ENCODE measurements at places on chromosomes 5 and 9.

DNA sequence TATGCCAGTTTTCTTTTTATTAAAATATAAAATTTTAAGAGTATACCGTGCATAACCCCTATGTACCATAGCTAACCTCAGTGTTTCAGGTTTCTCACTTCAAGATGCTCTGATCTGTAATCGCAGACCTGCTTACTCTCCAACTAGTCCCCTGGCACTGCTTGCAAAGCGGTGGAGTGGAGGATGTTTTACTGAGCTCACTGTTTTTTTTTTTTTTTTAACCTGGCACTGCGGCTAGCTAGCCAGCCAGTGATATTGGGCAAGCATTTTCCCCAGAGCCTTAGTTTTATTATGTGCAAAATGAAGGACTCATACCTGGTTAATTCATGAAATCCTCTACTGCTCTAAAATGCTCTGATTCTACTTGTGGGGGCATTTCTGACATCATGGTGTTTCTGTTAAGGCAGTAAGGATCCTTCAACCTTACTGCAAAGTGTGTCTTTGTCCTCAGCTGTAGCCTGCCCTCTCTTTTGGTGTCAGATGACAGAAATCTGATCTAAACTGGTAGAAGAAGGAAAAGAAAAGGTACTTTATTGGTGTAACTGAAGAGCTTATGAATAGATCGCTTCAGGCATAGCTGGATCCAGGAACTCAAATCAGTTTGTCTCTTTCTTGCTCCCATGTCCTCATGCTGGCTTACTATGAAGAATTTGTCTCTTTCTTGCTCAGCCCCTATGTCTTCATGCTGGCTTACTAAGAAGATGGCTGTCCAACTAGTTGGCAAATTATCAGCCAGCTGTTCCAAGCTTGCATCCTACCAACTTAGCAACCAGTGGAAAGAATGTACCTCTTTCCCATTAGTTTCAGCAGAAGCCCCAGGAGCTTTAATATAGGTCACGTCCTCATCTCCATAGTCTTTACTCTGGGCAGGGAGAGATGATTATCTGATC, 59.8 kb downstream of the DOCK2 start:
- no peak for DNase-seq

DNA sequence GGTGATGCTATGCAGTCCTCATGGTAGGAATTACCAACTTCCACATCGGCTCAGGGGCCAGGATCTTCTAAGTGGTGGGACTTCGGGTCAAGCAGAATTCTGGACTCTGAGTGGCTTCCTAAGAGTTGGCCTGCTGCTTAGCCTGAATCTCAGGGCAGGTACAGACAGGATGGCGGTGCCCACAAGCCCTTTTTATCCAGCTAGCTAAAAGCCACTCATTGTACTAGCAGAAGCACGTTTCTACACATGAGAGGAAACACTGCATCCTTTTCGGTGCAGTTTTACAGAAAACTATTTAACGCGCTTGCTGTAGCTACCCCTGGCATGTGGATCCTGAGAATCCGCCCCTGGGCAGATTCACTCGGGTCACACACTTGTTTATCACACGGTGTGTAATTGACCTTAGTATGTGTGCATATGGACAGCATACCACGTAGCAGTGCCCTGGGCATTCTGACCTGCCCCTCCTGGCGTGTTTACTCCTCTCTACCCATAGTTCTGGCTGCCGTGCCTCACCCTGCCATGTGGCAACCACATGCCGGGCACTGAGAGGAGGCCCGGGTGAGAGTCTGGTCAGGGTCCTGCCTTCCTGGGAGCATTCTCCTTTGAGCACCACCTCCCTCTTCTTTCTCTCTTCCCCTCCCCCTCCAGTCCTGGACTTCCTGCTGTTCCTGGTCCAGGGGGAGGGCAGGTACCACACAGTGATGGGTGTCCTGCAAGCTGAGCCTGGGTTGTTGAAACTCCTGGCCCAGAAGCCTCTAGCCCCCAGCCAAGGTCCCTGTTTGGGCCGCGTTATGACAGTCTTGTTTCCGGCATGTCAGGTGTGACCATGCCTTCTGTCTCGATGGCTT, 65.9 kb downstream of the DAB2IP start:
- no peak for DNase-seq

GRCh38 chr9:11735391-11735790, 957.8 kb upstream of the TYRP1 start:
- no peak for DNase-seq

DNA sequence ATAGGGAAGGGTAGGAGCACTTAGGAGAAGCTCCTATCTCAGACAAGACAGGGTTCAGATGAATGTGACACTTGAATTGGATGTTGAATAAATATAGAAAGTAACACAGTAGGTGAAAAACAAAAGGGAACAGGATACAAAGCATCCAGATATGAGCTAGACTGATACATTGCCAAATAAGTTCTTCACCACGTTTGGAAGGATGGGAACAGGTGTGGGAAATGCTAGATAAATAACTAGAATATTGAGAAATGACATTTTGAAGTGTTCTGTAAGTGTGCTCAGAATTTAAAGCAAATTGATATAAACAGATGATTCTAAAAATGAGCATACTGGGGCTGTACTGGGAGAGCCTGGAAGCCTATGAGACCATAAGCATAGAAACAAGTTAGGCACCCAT, 340.1 kb upstream of the PRR16 start:
- no peak for DNase-seq

DNA sequence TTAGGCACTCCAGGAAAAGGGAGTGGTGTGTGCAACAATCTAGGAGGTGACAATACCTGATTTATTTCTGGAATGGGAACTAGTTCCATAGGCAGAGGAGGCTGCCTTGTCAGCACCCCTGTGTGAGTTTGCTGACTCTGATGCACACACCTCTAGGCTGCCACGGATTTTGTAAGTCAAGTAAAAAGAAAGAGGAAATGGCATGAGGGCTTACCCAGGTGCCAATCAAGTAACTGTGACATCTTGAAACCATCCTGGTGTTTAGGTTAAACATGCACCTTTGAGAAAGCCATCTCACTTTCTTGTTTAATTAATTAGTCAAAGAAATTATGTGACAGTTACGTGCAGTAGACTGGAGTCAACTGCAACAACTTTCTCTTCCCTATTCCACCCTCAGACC, 32.3 kb upstream of the FAM81B start:
- no peak for DNase-seq

GRCh38 chr9:126380447-126380846, 53.8 kb downstream of the MVB12B start:
- DNase-seq, result no peak

GRCh38 chr5:33565324-33565723, 124.6 kb downstream of the TARS1 start:
- DNase-seq, result peak; percentile 74
